ENCODE measurements at places on chromosomes 6 and 20.
A peak's percentile ranks its signal among the peaks of the same experiment; 100 is the strongest.

GRCh38 chr6:84013931-84014330, 19.6 kb upstream of the MRAP2 start:
- DNase-seq = no peak

GRCh38 chr6:143536866-143537691, 25.6 kb upstream of the FUCA2 start:
- DNase-seq = peak; percentile 48

GRCh38 chr6:36131511-36132245, 1.4 kb downstream of the MAPK13 start:
- DNase-seq = peak; percentile 76

DNA sequence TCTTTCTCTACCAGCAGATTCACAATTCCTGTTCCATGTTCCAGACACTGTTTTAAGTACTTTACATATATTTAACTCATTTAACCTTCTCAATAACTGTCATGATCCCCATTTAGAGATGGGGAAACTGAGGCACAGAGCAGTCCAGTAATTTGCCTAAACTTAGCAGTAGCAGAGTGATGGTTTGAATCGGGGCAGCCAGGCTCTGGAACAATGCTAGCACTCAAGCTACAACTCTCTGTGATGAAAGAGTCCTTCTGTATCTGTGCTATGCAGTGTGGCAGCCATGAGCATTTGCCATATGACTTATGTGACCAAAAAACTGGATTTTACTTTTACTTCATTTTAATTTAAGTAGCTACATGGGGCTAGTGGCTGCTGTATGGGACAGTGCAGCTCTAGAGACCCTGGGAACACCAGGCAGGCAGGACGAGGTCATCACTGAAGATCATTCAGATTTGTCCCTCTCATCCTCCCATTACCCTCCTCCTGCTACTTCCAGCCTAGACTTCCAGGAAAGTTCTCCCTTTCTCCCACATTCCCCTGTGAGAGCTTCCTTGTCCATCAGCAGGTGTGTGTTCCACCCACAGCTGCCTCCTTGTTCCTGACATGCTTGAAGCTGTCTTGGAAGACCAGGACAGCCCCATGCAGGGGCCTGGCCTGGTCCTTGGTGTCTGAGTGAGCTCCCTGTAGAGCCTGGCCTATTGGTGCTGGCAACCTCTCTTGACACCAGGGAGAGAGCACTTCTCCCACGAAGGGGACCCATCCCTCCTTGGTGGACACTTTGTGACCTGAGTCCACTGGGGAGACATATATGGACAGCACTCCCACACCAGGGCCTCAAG, 157.0 kb downstream of the MRPL14 start:
- DNase-seq = no peak

GRCh38 chr6:122947355-122947754, 48.7 kb upstream of the CLVS2 start:
- DNase-seq = no peak

DNA sequence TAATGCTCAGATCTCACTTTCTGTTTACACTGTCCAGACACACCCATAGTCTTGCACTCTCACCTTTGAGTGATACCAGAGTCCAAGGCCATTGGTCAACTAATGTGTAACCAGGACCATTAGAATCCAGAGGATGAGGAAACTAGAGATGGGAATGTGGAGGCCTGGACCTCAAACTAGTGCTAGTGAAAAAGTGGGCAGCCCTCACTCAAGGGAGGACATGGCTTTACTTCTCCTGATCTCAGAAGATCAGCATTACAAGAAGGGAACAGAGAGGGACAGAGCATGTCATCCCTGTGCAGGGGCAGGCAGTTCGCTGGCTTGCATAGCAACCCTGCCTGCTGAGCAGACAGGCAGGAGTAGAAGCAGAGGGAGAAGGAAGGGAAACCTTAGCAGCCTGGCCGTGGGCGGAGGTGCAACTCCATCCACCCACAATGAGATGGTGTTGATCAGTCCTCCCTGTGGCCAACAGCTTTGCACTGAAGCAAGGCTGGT, 22.6 kb upstream of the XRN2 start:
- no peak for DNase-seq

GRCh38 chr6:24330137-24330732, 27.6 kb downstream of the DCDC2 start:
- no peak for DNase-seq

DNA sequence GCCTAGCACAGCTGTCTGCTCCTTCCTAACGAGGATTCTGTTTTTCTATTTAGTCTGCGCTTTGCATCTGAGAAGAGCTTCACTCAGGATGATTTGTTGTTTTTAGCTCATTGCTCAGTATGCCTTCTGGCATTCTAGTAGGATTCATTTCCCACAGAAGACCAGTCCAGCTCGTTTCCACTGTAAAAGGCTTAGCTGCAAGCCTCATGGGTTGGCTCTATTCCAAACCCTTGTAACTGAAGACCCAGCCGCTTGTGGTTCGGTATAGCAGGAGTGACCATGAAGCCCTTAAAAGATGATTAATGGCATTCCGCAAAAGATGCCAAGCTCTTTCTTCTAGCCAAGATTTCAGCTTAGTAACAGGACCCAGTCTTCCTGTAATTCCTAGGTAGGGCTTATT, 7.2 kb downstream of the ADGRF1 start:
- peak; percentile 95 for DNase-seq

GRCh38 chr6:120355822-120356221, 978.5 kb downstream of the TBC1D32 start:
- no peak for DNase-seq

DNA sequence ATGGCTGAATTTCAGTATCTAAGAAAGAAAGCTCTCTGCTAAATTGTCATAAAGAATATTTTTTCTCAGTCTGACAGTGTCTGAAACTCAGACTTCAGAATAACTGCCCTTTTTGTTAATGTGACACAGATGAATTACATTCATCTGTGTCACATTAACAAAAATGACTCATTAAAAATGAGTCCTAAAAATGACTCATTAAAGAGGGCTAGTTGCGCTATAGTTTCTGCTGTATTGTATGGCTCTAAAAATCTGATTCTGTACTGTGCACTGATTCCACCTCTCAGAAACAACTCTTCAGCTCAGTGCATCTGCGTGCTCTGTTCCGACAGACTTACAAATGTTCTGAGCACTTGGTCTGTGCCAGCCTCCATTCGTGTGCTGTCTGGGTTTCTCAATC, 15.0 kb downstream of the RNF114 start:
- peak; percentile 82 for DNase-seq

DNA sequence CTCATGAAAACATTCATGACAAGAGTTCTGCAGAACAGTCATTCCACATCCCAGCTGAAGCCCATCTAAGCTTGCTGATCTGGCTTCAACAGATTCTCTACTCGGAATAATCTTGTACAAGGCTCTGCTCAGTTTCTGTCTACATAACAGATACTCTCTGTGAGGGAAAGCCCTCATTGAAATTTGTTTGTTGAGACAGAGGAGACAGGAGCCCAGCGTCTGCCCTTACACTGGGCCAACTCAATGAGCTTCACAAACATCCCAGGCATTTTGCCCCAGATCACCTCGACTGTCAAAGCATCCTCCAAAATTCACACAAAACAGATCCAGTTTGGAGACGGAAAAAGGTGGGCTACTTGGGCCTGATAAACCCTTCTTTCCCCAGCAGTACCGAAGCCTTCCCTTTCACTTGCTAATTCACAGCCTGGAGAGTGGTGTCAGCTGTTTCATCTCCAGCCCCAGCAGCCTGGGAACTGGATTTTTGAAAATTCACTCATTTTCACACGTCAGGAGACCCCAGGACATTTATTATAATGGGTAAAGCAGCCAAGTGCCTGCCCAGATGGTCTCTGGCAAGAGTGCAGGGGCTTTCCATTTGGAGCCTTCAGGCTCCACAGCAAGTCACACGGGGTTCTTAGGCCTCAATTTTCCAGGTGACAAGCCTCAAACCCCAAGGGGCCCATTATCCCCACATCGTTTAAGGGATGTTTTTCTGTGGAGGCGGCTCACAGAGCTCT, 7.3 kb downstream of the CCDC167 start:
- DNase-seq = no peak

GRCh38 chr20:46056970-46057855, 28.2 kb downstream of the SLC12A5 start:
- DNase-seq = peak; percentile 11

- DNase-seq = no peak
These were observed 955.1 kb downstream of the KIF16B start for GRCh38 chr20:15618110-15618509.

GRCh38 chr20:13355941-13356486, 134.9 kb downstream of the ISM1 start:
- DNase-seq = no peak

- no peak for DNase-seq
These were observed 16.2 kb upstream of the FAM135A start for GRCh38 chr6:70396796-70397729.

- no peak for DNase-seq
These were observed 146.8 kb upstream of the PMEPA1 start for GRCh38 chr20:57856658-57857057.

DNA sequence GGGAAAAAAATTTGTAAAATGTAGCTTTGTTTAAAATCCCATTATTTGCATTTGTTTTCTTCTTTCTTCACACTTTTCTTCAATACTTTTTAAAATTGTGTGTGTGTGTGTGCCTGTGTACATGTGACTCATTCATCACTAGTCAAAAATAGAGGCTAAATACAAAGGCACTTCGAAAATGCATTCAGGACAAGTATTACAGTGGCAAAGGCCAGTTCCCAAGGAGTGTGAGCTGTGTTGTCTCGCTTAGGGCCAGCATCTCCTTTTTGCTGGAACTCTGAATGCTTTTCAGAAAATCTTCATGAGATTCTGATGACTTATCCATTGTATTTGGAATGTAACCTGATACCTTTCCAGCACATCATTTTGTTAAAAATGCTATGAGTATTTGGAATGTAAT, 288.5 kb upstream of the CNR1 start:
- no peak for DNase-seq

- no peak for DNase-seq
These were observed 141.6 kb downstream of the TRIM27 start for GRCh38 chr6:28782113-28782673.

GRCh38 chr6:88722686-88723085, 240.7 kb downstream of the RNGTT start:
- no peak for DNase-seq

GRCh38 chr6:91155129-91155785, 568.4 kb upstream of the MAP3K7 start:
- DNase-seq = no peak

- no peak for DNase-seq
These were observed 125.4 kb downstream of the DST start for GRCh38 chr6:56517155-56517745.

- DNase-seq = peak; percentile 69
These were observed 45.1 kb upstream of the NEDD9 start for GRCh38 chr6:11277275-11278206.

DNA sequence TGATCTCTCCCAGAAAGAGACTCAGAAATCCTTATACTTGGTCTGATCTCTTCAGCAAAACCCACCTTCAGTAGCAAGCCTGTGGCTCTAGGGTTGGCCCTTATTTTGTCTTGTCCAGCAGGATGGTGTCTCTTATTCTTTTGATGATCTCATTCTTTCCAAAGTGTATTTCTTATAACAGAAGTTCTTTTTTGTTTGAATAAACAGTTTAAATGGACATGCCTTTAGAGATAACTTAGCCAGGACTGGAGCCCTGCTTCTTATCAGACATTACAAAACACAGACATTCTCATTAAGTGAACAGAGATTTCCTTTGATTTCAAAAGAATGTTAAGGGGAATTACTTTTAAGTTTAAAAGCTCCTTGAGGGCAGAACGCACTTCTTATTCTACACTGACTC, 31.7 kb downstream of the KCNS1 start:
- DNase-seq = no peak

- no peak for DNase-seq
These were observed 29.4 kb upstream of the KIF25 start for GRCh38 chr6:167968091-167968490.

DNA sequence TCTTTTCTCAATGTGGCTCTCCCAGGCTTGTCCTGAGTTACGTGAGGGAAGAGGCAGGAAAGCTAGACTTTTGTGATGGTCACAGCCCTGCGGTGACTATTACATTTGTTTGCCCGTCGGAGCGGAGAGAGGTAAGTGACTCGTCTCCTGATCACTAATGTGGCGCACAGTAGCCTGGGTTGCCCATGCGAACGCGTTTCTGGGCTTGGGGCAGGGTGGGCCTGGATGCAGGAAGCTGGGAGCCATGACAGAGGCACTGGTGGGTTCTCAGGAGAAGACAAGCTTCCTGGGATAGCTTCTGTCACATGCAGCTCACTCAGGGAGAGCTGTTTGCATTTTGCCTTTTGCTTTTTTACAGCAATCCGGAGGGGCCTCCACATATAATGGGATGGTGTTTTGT, 60.6 kb downstream of the IGF2R start:
- no peak for DNase-seq

DNA sequence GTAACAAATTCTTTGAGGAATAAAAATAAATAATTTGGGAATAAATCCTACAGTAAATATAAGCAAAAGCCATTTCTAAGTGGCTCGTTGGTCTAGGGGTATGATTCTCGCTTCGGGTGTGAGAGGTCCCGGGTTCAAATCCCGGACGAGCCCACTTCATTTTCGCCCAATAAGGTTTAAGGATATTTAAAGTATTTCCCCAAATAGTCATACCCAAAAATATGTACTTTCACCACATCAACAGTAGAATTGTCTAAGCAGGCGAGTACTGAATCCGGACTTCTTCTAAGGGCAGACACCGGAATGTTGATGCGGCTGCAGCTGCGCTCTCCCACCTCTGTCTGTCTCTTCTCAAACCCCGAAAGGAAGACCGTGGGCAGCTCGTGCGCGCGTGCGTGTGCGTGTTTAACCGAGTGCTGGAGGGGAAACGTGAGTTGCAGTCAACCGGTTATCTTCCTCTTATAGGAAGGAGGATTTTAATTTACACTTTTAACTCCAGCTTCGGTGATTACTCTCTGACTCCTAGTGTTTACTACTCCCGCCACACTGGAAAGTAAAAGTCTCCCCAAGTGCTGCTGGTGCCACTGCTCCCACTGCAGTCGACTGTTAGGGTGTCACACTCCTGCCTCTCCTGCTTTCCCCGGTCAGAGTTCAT, 155.7 kb upstream of the PRSS16 start:
- DNase-seq = peak; percentile 98

DNA sequence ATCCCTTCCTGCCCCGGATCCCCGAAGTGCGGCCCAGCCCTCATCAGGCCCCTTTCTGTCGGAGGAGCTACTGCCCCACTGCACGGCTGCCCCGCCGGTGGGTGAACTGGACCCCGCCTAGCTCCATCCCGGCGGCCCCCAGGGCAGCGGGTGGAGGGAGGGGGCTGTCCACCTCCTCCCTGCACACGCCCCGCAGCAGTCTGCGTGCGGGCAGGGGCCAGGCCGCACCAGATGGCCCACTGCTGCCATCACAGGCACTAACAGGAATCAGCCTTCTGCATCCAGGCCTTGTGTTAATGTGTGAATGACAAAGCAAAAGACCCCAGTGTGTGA, 54.9 kb upstream of the UNC93A start:
- DNase-seq = no peak

DNA sequence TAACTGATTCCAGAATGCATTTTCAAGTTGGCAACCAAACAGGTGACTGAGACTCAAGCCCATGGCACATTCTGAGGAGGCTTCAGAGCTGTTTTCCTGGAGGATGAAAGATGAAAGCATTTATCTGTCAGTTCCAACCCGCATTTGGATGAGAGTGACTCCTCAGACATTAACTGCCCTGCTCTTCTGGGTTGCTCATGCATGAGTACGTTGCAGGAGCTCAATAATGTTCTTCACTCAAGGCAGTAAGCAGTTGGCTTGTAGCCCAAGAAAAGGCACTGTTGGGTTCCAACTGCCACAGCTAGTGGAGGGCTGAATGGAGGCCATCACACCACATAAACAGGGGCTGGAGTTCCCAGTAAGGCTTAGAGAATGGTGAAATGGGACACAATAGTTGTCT, 155.3 kb downstream of the FUT9 start:
- no peak for DNase-seq
